ENCODE measurements at places on chromosomes 16 and 17. TPM values are rescaled to one million over a fixed set of nuclear protein-coding genes. Genes with fewer than 3 reads are reported as not detected.

FZD2 gene
- 0.38 TPM for total RNA-seq

KIF2B gene
- total RNA-seq, result not detected

DNA sequence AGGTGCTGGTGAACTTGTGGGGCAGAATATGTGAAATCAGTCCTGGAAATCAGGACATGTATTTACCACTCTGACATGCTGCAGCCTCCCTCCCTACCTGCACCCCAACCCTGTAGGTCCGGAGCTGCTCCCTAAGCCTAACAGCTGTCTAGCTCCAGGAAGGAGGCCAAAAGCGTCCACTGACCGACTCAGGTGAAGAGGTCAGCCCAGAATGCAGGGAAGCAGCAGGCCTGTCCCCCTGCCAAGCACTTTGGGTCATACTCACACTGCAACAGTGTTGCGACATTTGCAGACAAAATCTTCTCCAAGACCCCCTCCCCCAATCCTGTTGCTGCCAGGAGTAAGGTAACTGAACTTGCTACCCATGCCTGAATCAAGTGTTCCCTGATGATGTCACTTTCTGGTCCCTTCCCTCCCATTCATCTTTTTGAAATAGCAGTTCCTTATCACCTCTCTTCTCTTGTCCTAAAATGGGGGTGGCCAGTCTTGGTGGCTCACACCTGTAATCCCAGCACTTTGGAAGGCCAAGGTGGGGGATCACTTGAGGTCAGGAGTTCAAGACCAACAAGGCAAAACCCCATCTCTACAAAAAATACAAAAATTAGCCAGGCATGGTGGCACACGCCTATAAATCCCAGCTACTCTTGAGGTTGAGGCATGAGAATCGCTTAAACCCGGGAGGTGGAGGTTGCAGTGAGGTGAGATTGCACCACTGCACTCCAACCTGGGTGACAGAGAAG lies 1.3 kb upstream of the ACLY start:
- no peak for DNase-seq

- no peak for DNase-seq
These were observed 1028.1 kb upstream of the EEF2KMT start for GRCh38 chr16:6125483-6126259.

RNF43 gene
- total RNA-seq, result 1.8 TPM

SSTR5 gene
- total RNA-seq, result not detected

- no peak for DNase-seq
These were observed 242.0 kb upstream of the RBFOX1 start for GRCh38 chr16:7090628-7091115.

C16orf92 gene
- total RNA-seq, result not detected

SRP68 gene
- total RNA-seq, result 79.3 TPM

- DNase-seq, result no peak
These were observed 44.5 kb downstream of the EFCAB13 start for GRCh38 chr17:47368262-47368661.

DNA sequence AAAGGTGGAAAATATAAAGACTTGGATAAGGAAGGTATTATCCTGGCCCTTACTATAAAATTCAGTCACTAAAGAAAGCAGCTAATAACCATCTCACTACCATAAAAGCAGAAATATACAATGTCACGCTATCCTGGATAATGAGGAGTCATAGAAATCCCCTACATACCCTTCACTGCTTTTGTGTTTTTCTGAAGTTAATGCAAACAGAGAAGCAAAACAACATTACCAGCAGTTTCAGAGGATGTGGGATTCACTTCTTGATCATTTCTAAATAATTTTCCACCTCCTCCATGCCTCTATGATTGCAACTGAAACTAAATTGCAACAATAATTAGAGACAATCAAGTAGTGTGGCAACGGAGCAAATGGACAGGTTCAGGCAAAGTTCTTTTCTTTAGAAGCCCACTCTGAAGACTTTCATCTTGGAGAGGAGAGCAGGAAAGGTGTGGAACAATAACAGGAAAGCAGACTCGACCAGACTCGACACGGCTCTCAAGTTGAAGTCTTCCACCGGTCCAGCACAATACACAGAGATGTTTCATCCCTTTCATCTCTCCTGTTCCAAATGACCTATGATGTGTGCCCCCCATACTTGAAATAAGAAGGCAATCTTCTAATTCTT lies 10.2 kb downstream of the CYTH1 start:
- DNase-seq, result no peak
